Astrocyte (in vitro differentiated cells and primary cell): ENCODE measurements at places on chromosomes 12 and 14. TPM values are rescaled to one million over a fixed set of nuclear protein-coding genes. Genes with fewer than 3 reads are reported as not detected.

The BICD1 gene
- total RNA-seq, result 28.5 and 28.7 TPM in 2 replicates

The AQP2 gene
- total RNA-seq, result not detected in 2 replicates

The LYZ gene
- total RNA-seq, result 0.31 and 0.45 TPM in 2 replicates

The PLCZ1 gene
- total RNA-seq, result not detected in 2 replicates

The DIO3 gene
- total RNA-seq, result 0.46 and 0.79 TPM in 2 replicates

- DNase-seq, result no peak
These were observed 3.0 kb downstream of the SMCO3 start for GRCh38 chr12:14810953-14811483.

DNA sequence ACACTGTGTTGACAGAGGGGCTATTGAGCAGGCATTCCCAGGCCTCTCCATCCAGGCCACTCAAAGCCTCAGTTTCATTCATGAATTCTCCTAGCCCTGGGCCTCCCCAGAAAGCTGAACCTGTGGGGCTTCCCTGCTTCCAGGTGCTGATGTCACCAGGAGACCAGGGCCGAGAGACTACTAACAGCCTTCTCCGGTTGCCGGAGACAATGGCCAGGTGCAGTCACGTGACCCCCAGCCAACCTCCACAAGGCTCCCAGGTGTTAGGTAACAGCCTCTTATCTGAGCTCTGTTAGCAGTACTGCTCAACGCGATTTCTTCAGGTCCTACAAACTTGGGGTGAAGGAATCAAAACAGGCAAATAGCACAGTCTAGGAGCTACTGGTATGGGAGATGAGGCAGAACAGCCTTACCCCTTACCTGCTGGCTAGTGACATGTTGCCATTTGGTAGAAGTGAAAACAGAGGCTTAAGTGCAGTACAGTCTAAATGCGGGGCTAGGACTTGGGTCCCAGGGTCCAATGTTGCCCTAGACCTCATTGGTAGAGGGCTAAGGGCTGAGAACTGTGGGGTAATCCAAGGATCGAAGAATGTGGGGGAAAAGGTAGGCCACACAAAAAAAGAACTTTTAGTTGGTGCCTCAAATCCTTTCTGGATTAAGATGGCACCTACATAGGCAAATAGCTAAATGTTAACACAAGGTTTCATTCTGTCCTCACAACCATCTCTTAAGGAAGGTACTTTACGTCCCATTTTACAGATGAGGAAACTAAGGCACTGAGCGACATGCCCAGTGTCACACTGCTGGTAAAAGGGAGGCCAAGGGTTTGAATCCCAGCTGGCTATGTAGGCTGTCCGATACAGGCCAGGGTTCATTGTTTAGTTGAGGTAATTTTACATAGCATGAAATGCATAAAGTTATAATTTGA lies 3.8 kb downstream of the CCDC88C start:
- no peak for DNase-seq

DNA sequence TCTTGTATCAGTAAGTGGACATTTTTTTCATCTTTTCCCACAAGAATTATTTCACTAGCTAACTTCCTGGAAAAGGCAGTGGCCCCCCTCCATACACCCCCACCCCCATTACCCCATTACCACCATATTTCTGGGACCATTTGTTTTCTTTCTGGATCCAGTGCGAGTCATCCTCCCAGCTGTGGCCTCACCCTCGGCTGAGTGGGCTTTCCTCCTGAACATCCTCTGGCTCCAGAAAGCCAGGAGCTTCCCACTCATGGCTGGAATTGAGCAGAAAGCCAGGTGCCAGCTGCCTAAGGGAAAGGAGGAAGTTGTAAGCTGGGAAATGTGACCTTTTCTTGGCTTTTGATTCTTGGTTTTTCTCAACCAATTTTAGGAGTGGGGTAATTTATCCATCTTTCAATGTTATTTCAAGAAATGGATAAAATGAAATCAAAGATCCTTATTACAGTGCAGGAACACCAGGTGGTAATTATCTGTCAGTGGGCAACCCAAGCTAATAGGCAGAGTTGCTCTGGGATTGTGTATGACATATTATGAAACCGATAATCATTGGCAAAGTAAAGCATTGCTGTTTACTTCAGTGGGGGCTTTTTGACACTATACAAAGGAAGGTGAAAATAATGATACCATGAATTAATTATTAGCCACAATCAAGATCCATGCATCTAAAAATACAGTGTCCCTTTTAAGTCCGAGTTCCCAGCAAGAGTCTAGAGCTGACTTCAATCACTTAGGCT lies 124.6 kb downstream of the KICS2 start:
- DNase-seq, result peak; percentile 45

DNA sequence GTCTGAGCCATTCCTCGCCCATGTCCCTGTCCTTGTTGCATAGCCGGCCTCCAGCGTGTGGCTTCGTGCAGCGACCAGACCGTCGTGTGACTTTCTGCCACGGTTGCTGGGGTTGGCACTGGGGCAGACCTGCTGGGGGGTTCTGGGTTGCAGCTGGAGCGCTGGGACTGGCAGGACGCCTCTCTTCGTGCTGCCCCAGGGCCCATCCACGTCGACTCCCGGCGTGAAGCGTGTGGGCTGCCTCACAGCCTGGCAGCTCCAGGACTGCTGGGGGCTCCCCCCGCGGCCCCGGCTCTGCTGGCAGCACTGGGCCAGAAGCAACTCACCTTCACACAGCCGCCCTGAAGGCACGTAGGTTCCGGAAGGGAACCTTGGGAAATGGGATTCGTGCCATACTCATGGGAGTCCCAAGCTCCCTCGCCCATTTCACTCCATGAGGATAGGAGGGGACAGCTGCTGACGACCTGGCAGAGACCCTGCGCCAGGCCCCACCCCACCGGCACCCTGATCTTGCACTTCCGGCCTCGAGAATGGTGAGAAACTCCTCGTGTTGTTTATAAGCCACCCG lies 51.9 kb downstream of the GALNT9 start:
- DNase-seq, result no peak

- DNase-seq, result no peak
These were observed 4.0 kb upstream of the C1R start for GRCh38 chr12:7096006-7096932.

- DNase-seq, result no peak
These were observed 79.1 kb upstream of the ATP2B1 start for GRCh38 chr12:89787763-89788162.

- peak; percentile 47 for DNase-seq
These were observed 13.5 kb downstream of the PHLDA1 start for GRCh38 chr12:76018111-76018510.

DNA sequence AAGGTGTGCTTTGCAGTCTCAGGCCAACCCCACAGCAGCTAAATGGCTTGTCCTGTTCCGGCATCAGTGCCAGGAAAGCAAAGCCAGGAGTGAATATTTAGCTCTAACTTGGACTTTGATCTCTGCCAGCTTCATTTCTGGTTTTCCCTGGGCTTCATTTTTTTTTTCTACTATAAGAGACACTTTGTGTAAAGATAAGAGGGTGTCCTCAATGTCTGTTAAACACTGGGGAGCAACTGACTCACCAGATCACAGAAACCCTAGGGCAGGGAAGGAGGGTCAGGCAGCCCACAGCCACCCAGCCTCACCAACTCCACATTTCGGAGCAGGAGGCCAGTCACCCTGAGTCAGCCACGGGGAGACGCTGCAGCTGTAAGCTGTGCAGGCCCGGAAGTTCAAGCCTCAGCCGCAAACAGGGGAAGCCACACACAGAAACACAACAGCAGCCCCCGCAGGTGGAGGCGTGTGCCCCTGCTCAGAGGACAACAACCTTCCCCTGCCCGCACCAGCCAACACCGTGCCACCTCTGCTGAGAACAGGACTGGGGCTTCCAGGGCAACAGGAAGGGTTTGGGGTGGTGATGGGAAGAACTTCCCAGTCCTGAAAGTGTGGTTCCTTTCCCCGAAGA lies 6.3 kb downstream of the TNFRSF1A start:
- DNase-seq, result peak; percentile 84

DNA sequence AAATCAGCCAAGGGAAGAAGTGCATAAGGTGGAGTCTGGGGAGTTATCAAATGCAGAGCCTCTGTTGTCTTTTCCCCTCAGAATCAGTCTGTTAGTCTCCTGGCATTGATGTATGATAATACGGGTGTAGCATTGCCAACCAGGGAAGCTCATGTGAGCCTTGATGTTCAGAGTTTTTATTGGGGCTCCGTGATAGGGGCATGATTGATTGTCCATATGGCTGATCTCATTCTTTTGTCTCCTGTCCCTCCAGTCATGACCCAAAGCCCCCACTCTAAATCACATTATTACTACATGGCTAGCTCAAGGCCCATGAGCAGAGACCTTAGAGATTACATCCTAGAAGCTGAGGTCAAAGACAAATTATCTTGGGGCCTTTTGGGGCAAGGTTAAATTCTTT lies 140.9 kb downstream of the NUBPL start:
- no peak for DNase-seq

GRCh38 chr14:44405011-44405486 lies 102.0 kb downstream of the FSCB start:
- DNase-seq, result no peak

- DNase-seq, result no peak
These were observed 127.1 kb downstream of the TMEM30B start for GRCh38 chr14:61153914-61154545.
